ENCODE measurements at places on chromosomes 3 and 15.

DNA sequence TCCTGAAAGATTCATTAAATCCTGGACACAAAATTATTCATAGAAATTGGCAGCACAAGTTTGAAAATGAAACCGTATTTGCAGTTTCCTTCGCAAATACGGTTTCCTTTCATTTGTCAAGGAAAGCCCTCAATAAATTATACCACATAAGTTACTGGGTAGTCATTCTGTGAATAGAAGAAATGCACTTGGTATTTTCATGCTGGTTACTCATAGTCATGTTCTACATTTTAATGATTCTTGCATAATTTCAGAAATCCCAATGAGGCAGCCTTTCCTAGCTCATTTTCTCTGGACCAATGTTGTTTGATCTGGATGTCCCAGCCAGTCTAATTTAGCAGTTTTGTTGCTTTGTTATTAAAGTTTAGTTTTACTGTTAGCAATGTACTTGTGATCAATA is 43.2 kb downstream of the MINAR1 start:
- DNase-seq = no peak

GRCh38 chr15:69755551-69756310 is 303.1 kb downstream of the RPLP1 start:
- DNase-seq = no peak

- DNase-seq = no peak
These were observed 730 bp upstream of the RORA start for GRCh38 chr15:61229883-61230180.

GRCh38 chr3:172561897-172562640 is 38.8 kb upstream of the TNFSF10 start:
- no peak for DNase-seq

- no peak for DNase-seq
These were observed 47.0 kb upstream of the ACKR4 start for GRCh38 chr3:132549890-132550578.

GRCh38 chr15:42233107-42233506 is 25.0 kb upstream of the VPS39 start:
- DNase-seq = no peak

GRCh38 chr3:78434801-78435200 is 1333.0 kb downstream of the ROBO1 start:
- DNase-seq = no peak

DNA sequence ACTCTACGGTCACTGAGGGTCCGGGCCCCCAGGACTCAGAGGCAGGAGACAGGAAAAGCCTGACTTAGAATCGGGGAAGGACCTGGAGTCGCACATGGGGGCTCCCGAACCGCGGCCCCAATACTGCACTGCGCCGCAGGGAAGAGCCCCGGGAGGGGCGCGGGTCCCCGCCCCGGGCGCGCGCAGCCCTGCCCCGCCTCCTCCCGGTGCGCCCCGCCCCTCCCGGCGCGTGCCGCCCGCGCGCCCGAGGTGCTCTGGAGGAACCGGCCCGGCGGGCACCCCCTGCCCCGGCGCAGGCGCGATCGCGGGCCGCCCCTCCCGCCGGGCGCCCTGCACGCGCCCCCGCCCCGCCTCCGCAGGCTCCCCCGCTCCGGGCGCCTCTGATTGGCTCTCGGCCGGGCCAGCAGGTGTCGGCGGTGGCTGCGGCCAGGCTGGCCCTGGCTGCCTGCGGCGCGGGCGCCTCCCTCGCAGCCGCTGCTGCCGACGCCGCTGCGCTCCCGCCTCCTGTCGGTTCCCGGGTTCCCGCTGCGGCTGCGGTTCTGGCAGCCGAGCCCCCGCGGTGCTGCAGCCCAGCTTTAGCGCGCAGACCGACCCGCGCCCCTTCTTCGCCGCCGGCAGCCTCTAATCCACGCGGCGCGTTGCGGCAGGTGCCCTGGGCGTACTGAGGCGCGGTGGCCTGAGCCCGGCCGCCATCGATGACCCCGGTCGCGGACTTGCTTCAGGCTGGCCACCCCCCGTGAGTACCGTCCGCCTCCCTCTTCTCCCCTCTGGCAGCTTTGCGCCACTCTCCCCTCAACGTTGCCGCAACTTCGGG is at the start of gene MYRIP:
MYRIP (plus strand) TSS at position 429 of the 814 bp plus-strand sequence. CDS start 91,208 bp downstream, outside the sequence.
- DNase-seq = no peak

DNA sequence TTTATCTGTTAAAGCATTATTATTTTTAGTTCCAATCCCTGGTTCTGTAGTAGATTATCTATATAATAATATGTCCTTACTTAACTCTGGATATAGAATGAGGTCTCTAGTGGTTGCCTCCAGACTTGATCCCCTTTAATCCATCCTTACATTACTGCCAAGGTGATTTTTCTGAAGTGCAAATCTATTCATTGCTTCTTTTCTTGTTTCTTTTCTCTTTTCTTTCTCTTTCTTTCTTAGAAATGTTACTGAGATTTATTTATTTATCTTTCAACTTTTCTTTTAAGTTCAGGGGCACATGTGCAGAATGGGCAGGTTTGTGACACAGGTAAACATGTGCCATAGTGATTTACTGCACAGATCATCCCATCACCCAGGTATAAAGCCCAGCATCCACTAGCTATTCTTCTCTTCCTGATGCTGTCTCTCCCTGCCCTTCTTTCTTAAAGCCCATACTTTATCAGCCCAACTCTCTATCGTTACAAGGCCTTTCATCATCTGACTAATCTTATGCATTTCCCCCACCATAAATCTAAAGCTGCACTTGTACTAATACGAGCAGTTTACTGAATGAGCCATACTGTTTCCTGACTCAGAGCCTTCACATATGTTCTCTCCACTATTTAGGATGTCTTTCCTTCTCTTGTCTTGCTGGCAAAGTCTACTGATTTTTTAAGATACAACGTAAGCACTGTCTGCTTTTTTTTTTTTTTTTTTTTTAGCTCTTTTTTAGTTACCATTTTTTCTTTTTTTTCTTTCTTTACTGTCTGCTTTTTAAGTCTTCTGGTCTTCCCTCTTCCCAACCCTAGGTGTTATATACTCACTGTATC is 4.6 kb downstream of the GLCE start:
- DNase-seq = no peak

DNA sequence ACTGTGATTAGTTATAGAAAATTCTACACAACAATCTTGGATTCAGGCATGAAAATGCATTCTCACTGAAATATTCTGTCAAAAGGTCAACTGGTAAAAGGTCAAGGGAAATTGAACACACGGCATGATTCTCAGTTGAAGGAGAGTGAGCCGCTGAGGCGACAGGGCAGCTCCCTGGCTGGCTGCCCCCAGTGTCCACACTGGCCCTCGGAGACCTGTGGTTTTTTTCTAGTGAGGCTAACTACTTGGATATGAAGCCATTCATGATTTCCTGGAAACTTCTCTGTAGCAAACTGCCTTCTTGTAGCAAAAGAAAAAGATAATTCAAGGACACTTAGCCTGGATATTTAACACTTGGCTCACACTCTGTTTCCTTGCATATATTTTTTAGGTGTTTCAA is 37.2 kb downstream of the AADACL2 start:
- DNase-seq = no peak

GRCh38 chr3:141499965-141500364 is 13.1 kb downstream of the RASA2 start:
- DNase-seq = no peak

DNA sequence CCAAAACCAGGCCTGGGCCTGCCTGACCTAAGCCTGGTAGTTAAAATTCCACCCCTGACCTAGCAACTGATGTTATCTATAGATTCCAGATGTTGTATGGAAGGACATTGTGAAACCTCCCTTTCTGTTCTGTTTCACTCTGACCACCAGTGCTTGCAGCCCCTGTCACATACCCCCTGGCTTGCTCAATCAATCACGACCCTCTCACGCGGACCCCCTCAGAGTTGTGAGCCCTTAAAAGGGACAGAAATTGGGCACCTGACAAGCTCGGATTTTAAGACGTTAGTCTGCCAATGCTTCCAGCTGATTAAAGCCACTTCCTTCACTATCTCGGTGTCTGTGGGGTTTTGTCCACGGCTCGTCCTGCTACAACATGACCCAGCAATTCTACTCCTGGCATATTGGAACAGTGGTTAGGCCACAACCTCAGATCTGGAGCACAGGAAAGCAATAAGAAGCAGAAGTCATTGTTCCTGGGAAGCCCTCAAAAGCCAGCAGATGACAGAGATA is 36.7 kb upstream of the LHFPL4 start:
- no peak for DNase-seq

GRCh38 chr15:80559320-80559693 is 135.8 kb upstream of the ABHD17C start:
- no peak for DNase-seq

DNA sequence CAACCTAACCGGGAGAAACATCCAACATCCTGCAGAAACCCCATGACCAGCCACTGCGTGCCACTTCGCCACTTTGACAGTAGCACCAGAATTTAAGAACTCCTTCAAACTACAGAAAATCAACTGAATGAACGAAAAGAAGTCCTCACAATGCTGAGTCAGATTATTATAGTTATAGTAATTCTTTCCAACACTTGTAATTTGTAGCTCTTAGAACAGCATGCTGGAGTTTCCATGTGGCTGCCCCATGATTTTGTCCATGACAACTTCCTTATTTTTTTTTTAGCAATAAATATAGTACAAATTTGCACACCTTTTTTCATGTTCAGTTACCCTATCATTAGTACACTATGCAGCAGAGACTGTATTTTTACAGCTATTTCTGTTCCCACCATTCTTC is 26.1 kb upstream of the SSR3 start:
- no peak for DNase-seq

- DNase-seq = no peak
These were observed 159.4 kb upstream of the UBE2E1 start for GRCh38 chr3:23646184-23646920.

GRCh38 chr15:66169023-66169422 is 84.5 kb downstream of the MEGF11 start:
- no peak for DNase-seq

- no peak for DNase-seq
These were observed 64.5 kb downstream of the POLQ start for GRCh38 chr3:121481106-121481880.

DNA sequence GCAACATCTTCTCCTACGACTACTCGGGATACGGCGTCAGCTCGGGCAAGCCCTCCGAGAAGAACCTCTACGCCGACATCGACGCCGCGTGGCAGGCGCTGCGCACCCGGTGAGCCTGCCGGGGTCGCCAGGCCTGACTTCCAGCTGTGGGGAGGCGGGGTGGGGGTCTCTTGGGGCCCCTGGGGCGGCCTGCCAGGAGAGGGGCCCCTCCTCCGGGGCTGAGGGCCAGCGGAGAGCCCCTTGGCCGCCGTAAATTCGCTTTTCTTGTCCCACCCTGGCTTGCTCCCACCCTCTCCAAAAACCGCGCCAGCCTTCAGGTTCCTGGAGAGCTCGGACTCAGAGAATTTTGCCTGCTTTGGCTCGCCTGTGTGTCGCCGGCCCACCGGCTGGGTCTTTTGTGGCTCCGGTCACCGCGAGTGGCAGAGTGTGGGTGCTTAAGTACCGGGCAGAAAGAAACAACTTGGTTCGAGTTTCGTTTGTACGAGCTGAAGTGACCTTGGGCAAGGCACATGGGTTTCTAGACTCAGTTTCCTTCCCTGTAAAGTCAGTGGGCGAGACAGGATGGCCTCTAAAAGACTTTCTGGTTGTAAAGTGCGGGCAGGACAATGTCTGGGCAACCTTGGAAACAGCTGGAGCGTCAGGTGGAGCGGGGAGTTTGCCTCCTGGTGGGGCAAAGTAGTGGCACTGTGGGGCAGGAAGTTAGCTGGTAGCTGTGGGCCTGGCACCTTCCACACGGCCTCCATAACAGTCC is 976 bp downstream of the ABHD17C start:
- no peak for DNase-seq

- DNase-seq = no peak
These were observed 3.5 kb upstream of the CCDC80 start for GRCh38 chr3:112644453-112644852.

DNA sequence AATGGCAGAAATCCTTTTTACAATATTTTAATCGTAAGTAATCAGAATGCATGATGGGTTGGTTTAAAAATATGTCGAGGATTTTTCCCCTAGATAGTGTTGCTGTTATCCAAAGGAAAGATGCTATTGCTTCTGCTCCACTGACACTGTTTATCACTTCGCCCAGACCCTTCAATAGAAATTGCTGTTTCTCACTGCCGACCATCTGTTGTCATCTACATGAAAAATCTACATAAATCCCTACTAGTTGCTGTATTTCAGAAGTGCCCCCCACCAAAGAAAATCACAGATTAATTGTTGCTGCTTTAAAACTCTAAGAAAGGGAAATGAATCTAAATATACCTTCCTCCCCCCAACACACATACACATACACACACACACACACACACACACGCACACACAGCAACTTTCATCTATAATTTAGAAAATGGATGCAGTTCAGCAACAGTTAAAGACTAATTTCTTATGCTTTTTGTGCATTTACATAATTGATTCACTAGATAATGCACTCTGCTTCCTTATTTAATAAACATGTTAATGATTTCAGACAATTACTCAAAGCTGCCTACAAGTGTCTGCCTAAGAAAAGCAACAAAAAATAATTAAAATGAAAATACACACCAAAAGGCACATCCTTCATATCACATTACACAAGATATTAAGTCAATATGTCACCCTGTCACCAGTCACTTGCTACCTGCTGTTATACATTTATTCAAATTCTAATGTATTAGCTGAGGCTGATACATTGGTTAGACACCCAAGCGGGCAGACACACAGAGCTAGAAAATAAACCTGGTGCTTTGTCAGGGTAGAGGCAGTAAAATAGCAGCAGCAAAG is 82.8 kb downstream of the RORA start:
- DNase-seq = no peak

DNA sequence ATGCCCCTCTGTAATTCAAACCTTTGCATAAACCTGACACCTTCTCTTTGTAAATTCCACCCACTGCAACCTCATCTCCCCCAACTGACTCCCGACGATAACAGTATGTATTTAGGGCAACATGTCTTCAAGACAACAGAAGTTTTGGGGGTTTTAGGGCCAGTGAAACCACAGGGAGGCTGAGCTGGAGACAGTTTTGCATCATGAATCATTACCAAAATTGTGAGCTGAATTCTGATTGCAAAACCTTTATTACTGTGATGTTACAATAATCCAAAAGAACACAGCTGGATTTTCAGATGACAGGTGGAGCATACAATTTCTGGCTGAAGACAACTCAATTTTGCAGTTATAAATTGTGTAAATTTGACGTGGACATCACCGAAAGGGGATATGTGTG is 281.3 kb upstream of the TTC14 start:
- no peak for DNase-seq
